BJ (cell line): ENCODE measurements at places on chromosomes 3 and 15.

DNA sequence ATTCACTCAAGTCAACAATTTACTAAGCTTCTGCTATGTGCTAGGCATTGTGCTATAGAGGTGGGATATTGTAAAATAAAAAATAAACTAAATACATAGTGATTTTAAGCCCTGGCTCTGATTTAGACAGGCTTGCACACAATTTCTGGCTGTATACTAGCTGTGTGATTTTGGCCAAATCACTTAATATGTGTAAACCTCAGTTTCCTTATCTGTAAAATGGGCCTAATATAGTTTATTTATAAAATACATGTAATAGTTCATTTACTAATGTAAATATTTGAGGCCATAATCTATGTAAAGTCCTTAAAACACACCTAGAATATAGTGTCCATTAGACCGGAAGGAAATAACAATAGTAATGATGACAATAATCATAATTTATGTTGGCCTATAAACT lies 363.1 kb downstream of the CLSTN2 start:
- no peak for DNase-seq

GRCh38 chr3:146259880-146260589 lies 9.1 kb upstream of the PLSCR4 start:
- no peak for DNase-seq

- no peak for DNase-seq
These were observed 67.3 kb upstream of the EOMES start for GRCh38 chr3:27789420-27789819.

- no peak for DNase-seq
These were observed 3.3 kb downstream of the SNAPC5 start for GRCh38 chr15:66494262-66494661.

DNA sequence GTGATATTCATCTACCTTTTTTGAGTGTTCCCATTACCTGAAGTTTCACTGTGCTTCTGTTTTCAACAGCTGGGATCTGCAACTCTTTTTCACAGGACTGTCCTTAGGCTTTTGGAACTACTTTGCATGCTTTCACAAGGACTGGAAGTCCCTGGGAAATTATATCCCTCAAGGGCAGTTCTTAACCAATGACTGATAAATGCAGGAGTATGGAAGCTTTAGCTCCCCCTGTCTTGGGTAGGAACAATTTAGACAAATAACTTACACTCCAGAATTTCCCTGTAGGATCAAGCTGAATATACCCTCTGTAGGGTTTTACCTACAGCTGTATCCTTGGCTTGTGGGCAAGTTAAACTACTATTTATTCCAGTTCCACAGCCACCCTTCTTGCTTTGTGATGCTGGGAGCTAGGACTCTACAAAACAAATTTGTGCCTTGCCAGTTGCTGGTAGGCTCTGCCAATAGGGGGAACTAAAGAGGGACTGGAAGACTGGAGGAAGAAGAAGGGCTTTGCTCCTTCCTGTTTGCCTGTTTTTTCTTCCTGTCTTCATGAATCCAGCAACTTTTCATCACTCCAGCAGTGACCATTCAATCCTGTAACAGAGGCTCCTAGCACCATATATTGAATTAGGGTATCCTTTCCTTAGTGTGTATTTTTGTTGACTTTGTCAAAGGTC lies 6.8 kb upstream of the ZNF280D start:
- no peak for DNase-seq

- DNase-seq, result no peak
These were observed 4.0 kb downstream of the ATP10A start for GRCh38 chr15:25858952-25859760.
